ENCODE measurements at places on chromosomes 6 and 20.

DNA sequence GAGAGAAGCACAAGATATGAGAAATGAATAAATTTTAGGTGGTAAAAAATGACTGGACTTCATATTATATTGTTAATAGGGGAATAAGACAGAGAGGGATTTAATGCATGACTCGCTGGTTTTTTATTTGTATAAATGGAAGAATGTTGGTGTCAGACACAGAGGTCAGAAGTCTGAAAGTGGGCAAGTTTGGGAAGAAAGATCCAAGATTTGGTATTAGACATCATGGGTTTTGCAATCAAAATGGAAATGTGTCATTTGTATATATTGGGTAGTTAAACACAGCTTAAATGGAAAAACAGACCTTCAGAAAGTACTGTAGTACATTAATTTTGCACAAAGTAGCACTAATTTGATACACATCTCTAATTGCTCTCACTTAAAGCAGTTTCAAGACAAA is 96.2 kb downstream of the EYA4 start:
- peak; percentile 19 for DNase-seq

GRCh38 chr20:41218466-41218865 is 81.1 kb downstream of the PLCG1 start:
- peak; percentile 86 for DNase-seq

- no peak for DNase-seq
These were observed 36.4 kb downstream of the ELOVL5 start for GRCh38 chr6:53312355-53312754.

- DNase-seq, result no peak
These were observed 207.3 kb downstream of the BMP7 start for GRCh38 chr20:57059055-57059596.

DNA sequence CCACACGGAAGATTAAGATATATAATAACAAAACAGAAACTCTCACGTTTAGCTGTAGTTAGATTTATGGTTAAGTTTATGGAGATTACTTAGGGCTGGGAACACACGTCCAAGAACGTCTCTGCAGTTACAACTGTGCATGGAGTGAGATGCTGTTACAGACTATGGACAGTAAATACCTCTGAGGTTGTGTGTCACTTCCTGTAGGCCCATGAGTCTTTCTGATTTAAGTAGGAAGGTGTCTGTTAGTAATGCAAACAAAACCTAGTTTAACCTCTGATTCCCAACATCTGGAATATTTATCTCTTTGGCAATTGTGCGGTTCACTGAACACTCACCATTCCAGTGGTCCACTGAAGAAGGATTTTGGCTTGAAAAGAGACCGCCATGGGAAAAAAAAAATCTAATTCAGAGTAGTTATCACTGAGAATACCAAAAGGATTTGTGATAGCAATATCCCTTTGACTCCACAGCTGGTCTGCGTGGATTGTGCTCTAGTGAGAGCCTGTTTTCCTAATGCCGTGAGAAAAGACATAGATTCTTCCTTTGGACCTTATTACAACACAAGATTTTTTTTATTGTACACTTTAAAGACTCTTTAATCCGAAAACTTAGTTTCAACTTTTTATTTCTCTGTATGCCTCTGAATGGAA is 478.2 kb upstream of the CITED2 start:
- peak; percentile 80 for DNase-seq

DNA sequence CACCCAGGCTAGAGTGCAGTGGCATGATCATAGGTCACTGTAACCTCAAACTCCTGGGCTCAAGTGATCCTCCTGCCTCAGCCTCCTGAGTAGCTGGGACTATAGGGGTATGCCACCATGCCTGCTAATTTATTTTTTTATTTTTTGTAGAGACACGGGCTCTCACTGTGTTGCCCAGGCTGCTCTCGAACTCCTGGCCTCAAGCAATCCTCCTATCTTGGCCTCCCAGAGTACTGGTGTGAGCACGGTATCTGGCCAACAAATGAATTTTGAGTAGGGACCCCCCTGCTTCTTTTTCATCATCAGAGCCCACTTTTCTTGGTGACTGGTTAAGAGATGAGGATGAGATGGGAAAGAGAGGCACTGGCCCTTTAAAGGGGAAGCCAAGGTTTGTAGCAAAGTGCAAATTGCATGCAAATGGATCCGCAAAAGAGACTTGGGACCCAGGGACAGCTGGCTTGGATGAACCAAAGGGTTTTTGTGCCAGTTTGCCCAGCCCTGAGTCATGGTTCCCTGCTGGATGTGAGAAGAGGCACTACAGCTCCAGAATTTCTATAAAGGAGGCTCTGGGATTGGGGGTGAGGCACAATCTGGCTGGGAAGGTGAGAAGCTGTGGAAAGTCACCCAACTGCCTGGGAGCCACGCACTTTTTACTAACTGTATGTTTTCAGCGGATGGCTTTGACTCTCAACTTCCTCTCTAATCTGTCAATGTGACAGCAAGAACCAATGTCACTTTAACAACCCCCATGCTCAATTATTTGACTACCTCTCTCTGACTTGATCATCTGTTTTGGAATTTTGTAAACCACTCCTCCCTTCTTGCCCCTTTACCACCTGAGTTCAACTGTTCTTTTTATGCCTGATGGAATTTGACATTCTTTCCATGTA is 58.7 kb upstream of the RNF24 start:
- no peak for DNase-seq

DNA sequence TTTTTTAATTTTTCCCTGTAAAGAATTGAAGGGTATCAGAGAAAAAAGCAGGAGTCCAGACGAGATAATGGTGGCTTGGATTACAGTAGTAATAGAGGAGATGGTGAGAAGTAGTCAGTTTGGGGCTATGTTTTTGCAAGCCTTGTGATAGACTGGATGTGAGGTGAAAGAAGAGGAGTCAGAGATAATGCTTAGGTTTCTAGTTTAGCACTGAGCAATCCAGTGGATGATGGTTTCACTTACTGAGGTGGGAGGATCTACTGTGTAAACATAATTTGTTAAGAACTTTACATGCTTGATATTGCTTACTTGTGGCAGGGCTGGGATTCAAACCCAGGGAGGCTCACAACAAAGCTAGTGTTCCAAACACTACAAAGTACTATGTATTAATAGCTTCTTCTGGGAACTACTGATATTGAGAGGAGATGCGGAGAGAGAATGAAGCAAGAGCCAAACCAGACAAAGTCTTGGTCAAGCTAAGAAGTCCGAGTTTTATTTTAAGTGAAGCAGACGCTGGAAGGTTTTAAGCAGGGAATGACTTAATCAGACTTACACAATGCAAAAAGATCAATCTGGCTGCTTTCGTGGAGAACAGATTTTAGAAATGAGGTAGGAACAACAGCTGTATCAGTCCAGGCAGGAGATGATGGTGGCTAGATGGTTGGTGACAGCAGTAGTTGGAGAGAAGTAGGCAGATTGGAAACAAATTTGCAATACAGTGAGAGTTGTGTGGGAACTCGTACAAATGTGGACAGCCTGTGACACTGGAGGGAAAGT is 58.0 kb downstream of the ZFAND3 start:
- DNase-seq, result peak; percentile 68

GRCh38 chr6:145801021-145801420 is 13.6 kb downstream of the FBXO30 start:
- no peak for DNase-seq

- DNase-seq, result peak; percentile 47
These were observed 29.4 kb upstream of the RPS6KA2 start for GRCh38 chr6:166656230-166657151.

GRCh38 chr6:154301839-154302752 is 54.5 kb downstream of the IPCEF1 start:
- peak; percentile 74 for DNase-seq

- no peak for DNase-seq
These were observed 54.2 kb downstream of the EZR start for GRCh38 chr6:158764926-158765325.

DNA sequence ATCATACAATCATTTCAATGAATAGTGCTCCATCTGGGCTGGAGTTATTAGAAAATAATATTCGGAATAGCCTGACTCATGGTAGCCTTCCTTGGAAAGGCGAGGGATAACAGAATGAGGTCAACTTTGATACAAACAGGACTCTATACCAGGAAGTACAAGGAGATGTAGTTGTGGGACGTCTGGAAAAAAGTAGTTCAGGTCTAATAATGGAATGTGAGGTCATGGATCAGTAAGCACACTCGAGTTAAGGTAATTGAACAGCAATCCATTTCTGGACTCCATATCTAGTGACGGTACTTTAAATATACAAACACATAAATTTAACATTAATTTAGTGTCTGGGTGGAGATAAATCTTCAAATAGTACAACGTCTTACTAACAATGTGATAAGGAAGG is 1204.0 kb upstream of the ADGRB3 start:
- DNase-seq, result no peak

GRCh38 chr20:54026295-54027064 is 43.9 kb downstream of the BCAS1 start:
- peak; percentile 7 for DNase-seq

DNA sequence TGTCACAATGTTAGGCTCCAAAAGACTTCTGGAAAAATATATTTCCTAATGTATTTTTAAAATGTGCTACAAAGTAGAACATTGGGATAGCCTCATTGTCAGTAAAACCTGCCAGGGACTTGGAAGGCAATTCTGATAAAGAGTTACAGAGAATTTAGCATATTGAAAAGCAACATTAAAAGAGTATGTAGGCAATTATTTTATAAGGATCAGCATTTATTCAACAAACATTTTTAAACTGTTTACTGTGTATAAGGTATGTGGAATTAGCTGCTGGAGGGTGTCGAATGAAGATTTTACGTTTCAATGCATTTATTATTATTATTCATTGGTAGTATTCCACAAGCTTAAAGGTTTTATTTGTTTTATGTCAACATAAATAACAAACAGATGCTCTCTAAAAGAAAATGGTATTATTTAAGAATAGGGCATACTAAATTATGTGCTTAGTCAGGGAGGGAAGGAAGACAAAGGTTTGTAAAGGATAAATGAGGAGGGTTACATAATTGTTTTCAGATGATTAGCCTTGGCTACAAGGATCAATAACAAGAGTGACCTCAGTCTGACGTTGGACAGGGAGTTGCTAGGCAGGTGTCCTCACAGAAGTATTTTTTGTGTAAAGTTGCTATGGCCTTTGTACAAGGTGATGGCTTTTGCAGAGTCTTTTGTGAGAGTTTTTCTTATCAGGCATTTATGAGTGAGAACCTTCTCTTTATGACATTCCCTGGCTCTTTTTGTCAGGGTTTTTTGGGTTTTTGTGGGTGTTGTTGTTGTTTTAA is 313.4 kb upstream of the PLCB4 start:
- peak; percentile 36 for DNase-seq

- DNase-seq, result no peak
These were observed 4.9 kb upstream of the DLL1 start for GRCh38 chr6:170295510-170296422.

- no peak for DNase-seq
These were observed 151.3 kb downstream of the COL9A1 start for GRCh38 chr6:70151616-70152015.

DNA sequence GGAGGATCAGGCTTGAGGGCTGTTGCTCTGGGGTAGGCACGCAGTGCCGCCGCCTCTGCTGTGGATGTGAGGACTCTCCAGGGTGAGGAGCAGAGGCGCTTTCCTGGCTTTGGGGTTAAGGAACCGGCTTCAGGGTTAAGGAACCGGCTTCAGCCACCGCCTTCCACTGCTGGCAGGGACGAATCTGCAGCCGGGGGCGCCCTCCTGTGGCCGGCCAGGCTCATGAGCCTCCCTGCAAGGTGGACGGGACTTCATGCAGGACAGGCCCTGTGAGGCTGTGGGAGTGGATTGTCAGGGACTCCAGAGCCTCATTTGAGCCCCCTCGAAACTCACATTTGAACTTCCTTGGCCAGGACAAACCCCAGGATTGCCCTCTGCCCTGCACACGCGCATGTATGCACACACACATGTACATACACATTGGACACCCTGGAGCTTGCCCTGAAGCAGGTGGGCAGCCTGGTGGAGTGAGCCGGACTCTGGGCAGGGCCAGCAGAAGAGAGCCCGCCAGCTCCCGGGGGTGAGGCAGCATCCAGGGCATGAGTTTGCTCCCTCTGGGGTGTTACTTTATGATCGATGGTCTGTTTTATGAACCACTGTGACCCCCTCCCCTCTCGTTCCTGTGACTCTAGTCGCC is 146.9 kb downstream of the PHACTR3 start:
- peak; percentile 41 for DNase-seq

DNA sequence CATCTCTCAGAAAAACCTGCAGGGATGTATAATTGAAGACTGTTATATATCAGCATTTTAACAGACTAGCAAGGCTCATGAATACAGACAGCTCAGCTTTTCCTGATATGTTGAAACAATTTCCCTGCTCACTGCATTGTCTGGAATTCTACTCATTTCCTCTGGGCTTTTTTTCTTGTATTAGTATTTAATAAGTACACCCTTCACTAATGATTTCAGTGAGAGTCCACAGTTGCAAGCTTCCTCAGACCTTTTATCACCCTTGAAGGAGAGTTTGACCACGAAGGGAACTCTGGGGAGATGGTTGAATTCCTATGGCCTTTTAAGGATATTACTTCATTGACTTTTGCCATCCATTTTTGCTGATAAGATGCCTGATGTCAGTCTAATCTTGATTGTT is 248.7 kb downstream of the ADGB start:
- DNase-seq, result peak; percentile 22

GRCh38 chr20:9126527-9126926 is 57.6 kb downstream of the PLCB4 start:
- no peak for DNase-seq

DNA sequence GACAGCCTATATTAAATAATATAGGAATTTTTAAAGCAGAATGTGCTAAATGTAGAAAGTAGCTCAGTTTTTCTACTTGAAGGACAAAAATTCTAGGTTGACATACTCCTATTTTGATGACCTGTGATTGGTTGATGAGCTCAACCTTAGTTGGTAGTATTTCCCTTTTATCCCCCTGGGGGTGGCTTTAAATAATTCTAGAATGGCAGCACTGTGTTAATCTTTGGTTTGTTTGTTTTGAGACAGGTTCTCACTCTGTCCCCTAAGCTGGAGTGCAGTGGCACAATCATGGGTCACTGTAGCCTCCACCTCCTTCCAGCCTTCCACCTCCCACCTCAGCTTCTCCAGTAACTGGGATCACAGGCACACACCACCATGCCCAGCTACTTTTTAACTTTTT is 29.2 kb downstream of the FARS2 start:
- no peak for DNase-seq

GRCh38 chr6:137816133-137816579 is 50.9 kb upstream of the TNFAIP3 start:
- DNase-seq, result no peak

- no peak for DNase-seq
These were observed 3.7 kb downstream of the DNAAF9 start for GRCh38 chr20:3403741-3404140.

DNA sequence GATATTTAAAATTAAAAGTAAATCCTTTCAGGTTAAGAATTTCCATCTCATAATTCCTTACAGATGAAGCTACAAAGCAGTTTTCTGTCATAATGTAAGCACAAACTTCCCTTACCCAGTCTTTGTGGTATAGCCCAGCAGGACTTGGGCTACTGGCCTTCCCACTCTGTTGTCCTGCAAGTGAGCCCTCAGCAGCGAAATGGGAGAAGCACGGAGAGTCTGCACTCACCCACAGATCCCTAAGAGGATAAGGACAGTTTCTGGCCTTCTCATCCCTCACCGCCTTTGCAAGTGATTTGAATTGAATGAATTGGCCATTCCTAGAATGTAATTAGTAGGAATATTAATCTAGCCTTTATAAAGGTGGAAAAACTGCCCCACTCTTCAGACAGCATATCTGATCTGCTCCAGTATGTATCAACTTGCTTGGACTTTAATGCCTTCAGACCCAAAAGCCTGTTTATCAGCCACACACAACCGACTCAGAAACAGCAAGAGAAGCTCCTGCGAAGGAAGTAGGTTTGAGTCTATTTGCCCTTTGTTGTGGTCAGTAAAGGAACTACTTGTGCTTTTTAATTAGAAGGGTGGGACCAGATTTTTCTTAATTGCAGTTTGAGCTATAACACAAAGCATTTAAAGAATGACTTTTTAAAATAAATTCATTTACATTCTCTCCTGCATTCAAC is 29.9 kb upstream of the PRDM1 start:
- no peak for DNase-seq
